ENCODE measurements at places on chromosomes 12 and 14.

GRCh38 chr12:52079576-52080402, at the start of gene SMIM41:
Gene SMIM41, plus strand, starts transcription at chr12:52079704. Its CDS starts 76 bp downstream, at chr12:52079780.
- no peak for DNase-seq

- no peak for DNase-seq
These were observed 100.4 kb upstream of the PLXNC1 start for GRCh38 chr12:94047781-94048567.

DNA sequence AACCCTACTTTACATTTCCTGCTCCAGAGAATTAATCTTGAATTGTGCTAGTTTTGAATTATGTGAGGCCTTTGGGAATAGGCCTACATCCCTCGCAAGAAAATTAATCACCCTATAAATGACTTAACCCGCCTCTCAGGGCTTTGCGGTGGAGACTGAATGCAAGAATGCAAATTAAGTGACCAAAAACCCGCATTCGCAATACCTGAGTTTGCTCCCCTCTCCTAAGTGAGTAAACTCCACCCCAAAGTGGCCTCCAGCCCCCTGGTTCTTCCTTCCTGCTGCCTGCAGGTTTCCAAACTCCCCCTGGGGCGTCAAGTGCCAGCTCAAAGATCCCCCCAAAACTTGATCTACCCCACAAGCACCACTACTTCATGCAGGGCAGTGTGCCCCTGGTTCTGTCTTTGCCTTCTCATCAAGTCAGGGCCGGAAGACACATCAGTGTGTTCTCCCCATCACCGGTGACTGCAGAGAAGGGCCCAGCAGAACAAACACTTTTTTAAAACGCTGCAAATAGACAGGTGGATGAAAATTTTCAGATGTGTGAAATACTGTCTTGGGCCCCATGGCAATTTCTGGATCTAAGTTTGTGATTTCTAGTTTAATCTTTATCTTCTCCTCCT, 644.7 kb downstream of the VRK1 start:
- no peak for DNase-seq

DNA sequence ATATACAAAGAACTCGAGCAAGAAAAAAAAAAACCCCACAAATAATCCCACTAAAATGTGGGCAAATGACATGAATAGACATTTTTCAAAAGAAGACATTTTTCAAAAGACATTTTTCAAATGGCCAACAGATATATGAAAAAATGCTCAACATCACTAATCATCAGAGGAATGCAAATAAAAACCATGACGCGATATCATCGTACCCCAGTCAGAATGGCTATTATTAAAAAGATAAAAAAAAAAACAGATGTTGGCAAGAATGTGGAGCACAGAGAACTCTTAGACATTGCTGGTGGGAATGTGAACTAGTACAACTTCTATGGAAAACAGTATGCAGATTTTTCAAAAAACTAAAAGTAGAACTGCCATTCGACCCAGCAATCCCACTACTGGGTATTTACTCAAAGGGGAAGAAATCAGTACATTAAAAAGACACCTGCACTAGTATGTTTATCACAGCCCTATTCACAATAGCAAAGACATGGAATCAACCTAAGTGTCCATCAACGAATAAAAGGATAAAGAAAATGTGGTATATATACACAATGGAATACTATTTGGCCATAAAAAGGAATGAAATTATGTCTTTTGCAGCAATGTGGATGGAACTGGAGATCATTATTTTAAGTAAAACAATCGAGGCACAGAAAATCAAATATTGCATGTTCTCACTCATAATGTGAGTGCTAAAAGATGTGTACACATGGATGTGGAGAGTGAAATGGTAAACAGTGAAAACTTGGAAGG, 16.3 kb downstream of the ZBTB39 start:
- no peak for DNase-seq

DNA sequence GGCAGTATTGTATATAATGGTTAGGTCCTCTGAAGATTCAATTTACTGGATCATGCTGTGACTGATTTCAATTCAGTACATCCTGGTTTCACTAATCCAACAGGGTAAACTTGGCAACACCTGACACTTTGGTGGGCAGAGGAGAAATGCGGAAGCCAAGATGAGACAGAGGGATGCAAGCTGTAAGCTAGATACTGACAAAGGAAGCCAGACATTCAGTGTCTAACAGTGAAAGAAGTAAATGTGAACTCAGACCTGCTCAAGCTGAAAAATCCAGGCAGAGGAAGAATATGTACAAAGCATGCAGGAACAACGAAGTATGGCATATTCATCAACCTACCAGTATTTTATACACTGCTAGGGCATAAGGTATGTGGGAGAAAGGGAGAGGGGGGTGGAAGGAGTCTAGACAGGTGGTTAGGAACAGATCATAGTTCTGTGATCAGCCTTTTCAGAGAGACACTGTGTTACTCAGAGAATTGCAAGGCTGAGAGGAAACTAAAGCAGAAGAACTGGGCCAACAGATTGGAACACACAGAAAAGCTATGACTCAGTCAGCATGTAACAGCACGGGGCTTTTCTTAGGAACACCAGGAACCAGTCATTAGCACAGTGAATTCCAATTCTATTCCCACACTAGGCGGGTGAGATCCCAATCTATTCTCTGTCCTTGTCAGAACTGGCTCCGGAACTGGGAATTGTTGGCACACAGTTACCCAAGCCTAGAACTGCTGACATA, 40.3 kb downstream of the NELL2 start:
- DNase-seq = no peak
